Smooth muscle cell of bladder (primary cell): ENCODE measurements at places on chromosomes 5 and 9. TPM values are rescaled to one million over a fixed set of nuclear protein-coding genes. Genes with fewer than 3 reads are reported as not detected.

PCA3 gene
- total RNA-seq = not detected in 2 replicates

PLAC8L1 gene
- 0.18 TPM in 1 of 2 replicates, not detected in the other for total RNA-seq

DNAJC18 gene
- total RNA-seq = 6.3 and 7.3 TPM in 2 replicates

HK3 gene
- not detected in 2 replicates for total RNA-seq

NTNG2 gene
- total RNA-seq = 4.6 and 7.2 TPM in 2 replicates

ITGA2 gene
- 16.4 and 17.5 TPM in 2 replicates for total RNA-seq

LHX3 gene
- not detected in 2 replicates for total RNA-seq

C5orf24 gene
- total RNA-seq = 28.4 and 32.3 TPM in 2 replicates

NIM1K gene
- 1.8 and 2.7 TPM in 2 replicates for total RNA-seq

AGXT2 gene
- not detected in 2 replicates for total RNA-seq

OTP gene
- total RNA-seq = not detected in 2 replicates

PCDHGA3 gene
- total RNA-seq = 0.85 and 1.4 TPM in 2 replicates

BHMT2 gene
- total RNA-seq = 3.4 and 6.6 TPM in 2 replicates

BTNL3 gene
- not detected in 2 replicates for total RNA-seq

CCL27 gene
- total RNA-seq = not detected in 2 replicates

CTXN3 gene
- not detected in 2 replicates for total RNA-seq

MARCHF3 gene
- total RNA-seq = 48.4 and 73.0 TPM in 2 replicates

FAM221B gene
- total RNA-seq = not detected in 2 replicates

PCDHAC1 gene
- total RNA-seq = 0.14 and 0.18 TPM in 2 replicates

CENPK gene
- total RNA-seq = 2.7 and 3.5 TPM in 2 replicates

NPR3 gene
- 144 and 422 TPM in 2 replicates for total RNA-seq

SLC6A19 gene
- total RNA-seq = not detected in 2 replicates

CCIN gene
- total RNA-seq = 0.57 and 1.5 TPM in 2 replicates
